ENCODE measurements at places on chromosomes 3 and 15. TPM values are rescaled to one million over a fixed set of nuclear protein-coding genes. Genes with fewer than 3 reads are reported as not detected.

CCRL2 gene
- total RNA-seq = 3.2 TPM

DNA sequence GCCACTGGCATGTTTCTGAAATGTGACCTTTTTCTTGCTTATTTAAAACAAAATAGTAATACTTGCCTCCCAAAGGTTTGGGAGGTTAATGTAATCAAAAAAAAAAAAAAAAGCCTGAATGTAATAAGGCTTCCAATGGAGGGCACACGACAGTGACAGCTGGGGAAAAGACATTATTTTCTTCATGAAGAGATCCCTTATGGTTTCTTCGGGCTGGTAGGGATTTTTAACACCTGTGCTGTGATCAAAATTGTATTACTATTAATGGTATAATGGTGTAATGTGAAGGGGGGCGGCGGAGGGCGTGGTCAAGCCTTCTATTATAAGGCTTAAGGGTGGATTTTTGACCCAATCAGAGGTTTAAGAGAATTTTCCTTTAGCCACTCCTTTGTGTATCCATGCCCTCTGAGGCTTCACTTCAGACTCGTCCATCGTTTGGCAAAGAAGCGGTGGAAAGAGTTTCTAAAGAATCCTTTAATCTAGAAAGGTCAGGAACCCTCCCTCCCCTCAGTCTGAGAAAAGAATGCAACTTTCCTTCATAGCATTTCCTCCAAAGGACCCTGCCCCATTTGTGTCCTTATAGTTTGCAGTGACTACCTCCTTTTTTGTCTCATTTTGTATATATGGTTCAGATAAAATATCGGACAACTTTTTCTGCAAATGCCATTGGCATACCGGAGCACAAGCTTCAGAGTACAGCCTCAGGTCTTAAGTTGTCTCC, 89.5 kb upstream of the CHD2 start:
- DNase-seq = peak; percentile 60

DNA sequence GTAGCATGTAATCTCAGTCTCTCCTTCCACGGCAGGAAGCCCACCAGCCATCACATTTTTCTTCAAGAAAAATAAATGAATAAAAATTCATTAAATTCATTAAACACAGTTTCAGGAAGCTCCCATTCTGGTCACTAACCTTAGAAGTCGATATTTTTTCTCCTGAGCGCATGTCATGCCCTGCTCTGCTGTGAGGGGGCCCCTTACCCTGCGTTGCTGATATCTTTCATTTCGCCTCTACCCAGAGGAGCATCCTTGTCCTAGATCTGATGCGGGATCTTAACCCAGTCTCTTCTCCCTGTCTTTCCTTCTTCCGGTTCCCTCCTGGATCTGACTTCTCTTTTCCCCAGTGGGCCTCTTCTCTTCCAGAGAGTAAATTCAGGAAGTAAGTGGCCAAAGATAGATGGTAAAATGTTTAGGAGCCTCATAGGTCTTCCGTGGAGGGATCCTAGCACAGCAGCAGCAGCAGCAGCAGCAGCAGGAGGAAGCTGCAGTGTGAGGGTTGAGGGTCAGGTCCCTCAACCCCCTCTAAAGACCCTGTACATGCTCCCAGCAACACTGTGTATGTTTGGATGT, 1.4 kb upstream of the ILDR1 start:
- no peak for DNase-seq

GRCh38 chr3:40585381-40586016, 60.7 kb downstream of the ZNF621 start:
- no peak for DNase-seq

DNA sequence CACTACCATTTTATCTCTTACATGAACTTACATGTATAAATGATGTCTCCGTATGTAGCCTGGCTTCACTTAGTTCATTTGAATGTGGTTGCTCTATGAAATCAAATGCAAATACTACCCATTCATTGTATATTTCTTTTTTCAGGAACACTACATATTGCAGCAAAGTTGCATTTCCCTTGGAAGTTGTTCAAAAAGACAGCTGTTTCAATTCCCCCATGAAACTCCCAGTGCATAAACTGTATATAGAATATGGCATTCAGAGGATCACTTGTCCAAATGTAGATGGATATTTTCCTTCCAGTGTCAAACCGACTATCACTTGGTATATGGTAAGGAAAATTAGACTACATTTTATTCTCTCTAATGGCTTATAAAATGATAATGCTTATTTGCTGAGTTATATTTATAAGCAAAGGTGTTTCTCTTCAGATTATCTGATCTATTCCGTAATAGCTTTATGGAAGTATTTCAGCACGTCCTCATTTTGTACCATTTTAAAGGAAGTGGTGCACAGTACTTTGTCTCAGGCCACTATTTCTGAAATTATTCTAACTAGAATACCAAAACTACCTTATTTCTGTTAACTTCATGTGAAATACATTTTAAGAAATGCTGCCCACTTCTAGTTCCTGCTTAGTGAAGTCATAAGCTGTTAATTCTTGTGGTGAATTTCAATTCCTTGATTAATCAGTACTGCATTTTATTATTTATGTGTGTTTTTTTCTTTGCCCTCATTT, 95.1 kb downstream of the IL1RAP start:
- DNase-seq = no peak

USP3 gene
- 67.9 TPM for total RNA-seq

C2CD4A gene
- total RNA-seq = not detected

DNA sequence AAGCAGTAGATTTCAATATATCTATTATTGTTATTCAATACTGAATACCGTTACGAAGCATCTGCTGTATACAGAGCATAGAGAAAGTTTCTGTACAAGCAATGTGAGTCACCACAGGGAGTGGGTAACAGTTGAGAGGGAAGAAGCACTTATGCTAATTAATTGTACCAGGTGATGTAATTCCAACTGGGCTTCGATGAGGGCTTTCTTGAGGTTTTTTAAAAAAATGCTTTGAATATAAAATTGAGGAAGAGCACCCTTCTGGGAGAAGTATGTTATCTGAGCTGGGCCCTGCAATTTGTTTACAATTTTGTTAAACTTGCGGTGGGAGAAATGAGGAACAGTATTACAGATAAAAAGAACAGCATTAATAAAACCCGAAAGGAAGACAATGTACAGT, 197.9 kb downstream of the TPRG1 start:
- no peak for DNase-seq

SPSB4 gene
- 3.5 TPM for total RNA-seq

DNA sequence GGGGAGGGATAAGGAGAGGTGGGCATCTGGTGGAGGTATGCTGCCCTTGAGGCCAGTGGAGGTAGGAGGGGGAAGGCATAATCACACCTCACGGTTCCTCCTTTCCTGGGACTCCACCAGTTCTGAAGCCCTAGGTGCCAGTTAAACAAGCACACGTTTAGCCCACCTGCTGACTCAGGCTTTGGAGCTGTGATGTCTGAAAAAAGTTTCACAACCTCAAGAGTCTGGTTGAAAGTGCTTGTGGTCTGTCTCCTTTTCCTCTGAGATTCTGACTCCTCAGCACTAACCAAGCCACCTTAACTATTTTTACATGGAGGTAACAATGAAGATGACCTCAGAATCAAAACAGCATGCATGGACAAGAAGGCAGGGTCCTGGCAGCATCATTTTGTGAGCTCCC, 23.0 kb downstream of the HPS3 start:
- DNase-seq = no peak

- no peak for DNase-seq
Measured at GRCh38 chr3:158333736-158334135, 223.8 kb downstream of the RSRC1 start.

- DNase-seq = no peak
Measured at GRCh38 chr3:72033666-72034428, 248.9 kb upstream of the PROK2 start.

IQCF5 gene
- not detected for total RNA-seq

DNA sequence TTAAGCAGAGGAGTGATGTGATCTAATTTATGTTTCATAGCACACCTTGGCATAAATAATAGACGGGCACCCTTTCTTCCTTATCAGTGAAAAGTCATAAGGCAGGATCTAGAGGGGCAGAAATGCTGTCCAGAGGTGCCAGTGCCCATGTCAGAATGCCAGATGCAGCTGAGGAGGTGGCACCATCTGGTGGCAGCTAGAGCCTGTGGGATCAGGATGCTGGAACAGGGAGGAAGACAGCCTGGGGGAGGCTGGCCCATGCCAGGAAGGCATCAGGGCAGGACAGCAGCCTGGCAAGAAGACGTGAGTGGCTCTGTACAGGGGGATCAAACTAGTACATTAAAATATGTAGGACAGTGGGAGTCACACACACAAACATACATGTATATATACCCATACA, 16.5 kb downstream of the MYH15 start:
- no peak for DNase-seq

KLHL25 gene
- 15.1 TPM for total RNA-seq

GPR15 gene
- not detected for total RNA-seq

NR2E3 gene
- not detected for total RNA-seq

DNA sequence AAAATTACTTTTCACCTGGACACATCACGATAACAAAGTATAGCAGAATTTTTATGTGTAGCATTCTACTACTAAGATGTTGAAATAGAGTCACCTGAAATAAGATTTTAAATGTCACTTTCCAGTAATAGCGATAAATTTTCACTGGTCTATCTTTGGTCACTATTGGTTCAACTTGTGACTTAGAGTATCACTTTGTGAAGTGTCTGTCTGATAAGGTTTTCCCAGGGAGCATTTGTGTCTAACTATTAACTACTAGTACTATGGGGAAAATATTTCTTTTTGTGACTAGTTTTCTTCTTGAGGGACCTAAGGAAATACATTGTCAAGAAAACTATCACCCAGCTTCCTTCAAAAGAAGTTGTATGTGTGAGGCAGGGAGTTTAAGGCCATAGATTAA, 11.0 kb downstream of the TRPC1 start:
- no peak for DNase-seq

DNA sequence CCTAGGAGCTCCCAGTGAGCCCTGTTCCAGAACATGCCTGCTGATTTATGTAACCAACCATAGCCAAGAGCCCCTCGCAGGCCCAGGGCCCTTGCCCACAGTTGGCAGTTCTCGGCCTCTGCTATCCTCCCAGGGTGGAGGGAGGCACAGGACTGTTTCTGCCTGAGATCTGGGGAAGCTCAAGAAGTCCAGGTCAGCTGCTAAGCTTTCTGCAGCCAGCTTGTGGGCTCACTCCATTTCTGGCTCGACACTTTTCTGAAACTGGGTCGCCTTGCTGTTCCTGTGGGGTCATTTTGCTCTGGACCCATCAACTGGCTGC, 72.5 kb upstream of the HERC1 start:
- no peak for DNase-seq

DNA sequence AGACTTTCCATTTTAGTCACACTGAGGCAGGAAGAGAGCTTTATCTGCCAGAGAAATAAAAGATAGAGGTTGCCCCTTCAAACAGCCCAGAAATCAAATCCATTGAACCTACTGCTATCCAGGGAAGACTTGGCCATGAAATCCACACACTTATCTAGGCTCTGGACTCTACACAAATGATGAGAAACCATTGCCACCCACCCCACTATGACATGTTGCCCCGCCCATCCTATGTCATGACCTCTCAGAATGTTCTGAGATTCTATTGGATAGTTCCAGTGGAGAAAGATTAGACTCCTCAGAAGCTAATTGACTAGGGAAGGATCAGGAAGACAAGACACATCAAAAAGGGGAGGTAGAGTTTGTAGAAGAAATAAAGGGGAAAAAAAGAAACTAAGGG, at the start of gene TMCO5A:
Gene TMCO5A (plus strand): TSS at position 301 of the 400 bp plus-strand sequence. CDS start 1,684 bp downstream, outside the sequence.
- DNase-seq = no peak

- no peak for DNase-seq
Measured at GRCh38 chr3:186922224-186922623, 8.1 kb upstream of the ST6GAL1 start.

CYP1A1 gene
- not detected for total RNA-seq

DNA sequence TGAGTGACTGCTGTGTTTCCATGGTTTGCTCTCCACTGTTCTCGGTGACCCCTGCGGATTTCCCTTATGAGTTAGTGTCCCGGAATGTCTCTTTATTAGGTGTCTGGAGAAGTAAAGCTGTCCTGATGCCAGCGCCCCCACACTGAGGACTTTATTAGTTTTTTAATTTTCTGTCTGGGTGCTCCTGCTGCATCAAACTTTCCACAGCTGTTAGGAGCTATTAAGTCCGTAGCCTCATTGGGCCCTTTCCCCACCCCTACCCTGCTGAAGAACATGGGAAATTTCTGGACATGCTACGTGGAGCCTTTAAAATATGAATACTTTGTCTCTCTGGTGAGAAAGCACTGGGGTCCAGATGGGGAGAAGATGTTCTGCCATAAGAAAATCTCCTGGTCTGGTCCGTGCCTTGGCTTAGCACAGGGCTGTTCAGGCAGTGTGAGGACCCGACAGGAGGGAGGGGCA, 161.7 kb upstream of the HES1 start:
- DNase-seq = no peak

SOX14 gene
- total RNA-seq = not detected

- DNase-seq = no peak
Measured at GRCh38 chr15:79970624-79971434, at the start of gene BCL2A1. Gene BCL2A1, minus strand, starts transcription at chr15:79971196. Its CDS starts 77 bp downstream, at chr15:79971119.

ZNF662 gene
- 7.2 TPM for total RNA-seq

DNA sequence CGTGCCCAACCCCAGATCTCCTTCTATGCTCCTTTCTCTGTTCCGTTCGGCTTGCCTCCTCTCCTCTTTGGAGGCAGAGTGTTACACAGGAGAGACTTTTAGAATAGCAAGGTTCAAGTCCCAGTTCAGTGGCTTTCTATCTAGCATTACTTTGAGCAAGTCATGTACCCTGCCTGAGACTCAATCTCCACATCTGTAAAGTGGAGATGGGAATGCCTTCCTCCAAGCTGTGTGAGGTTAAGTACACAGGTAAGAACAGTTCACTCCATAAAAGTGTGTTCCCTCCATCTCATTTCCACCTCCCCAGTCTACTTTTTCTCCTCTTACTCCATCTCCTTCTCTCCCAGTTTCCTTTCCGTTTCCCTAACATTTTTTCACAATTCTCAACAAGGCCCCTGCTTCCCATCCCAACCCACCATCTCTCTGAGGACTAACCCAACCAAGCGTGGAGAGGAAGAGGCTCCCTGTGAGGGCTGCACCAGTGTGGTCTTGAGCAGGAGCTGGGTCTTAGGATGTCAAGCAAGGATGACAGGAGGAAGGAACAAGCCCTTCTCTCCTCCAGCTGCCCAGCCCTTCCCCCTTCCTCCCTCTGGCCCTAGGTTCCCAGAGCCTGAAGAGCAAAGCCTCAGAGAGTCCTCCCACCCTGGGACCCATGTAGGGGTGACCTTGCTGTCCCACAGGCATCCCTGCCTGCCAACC, 6.4 kb downstream of the ATP8B4 start:
- no peak for DNase-seq

CCR1 gene
- 9.1 TPM for total RNA-seq

- DNase-seq = no peak
Measured at GRCh38 chr3:7630925-7631324, 770.0 kb downstream of the GRM7 start.

DNA sequence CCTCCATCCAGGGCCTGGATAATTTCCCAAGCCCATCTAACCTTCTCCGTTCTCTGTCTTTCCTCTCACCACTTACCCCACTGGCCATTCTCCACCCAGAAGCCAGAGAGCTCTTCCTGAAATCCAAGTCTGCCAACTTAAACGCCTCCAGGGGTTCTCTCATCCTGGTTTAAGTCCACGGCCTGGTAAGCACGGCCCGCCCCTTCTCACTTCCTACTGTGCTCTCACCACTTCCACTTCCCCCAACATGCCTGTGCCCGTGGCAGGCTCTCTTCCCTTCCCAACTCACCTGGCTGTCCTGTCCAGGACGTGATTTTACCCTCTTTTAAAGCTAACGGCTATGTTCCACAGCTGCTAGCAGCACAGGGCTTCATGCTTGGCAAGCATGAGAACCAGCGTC, 1.7 kb upstream of the CX3CR1 start:
- no peak for DNase-seq
